ENCODE measurements at places on chromosomes 1 and 21. TPM values are rescaled to one million over a fixed set of nuclear protein-coding genes. Genes with fewer than 3 reads are reported as not detected.
A peak's percentile ranks its signal among the peaks of the same experiment; 100 is the strongest.

Gene LIPI
- not detected for total RNA-seq

Gene MXRA8
- 33.8 TPM for total RNA-seq

Gene PRDM2
- total RNA-seq: 37.4 TPM

DNA sequence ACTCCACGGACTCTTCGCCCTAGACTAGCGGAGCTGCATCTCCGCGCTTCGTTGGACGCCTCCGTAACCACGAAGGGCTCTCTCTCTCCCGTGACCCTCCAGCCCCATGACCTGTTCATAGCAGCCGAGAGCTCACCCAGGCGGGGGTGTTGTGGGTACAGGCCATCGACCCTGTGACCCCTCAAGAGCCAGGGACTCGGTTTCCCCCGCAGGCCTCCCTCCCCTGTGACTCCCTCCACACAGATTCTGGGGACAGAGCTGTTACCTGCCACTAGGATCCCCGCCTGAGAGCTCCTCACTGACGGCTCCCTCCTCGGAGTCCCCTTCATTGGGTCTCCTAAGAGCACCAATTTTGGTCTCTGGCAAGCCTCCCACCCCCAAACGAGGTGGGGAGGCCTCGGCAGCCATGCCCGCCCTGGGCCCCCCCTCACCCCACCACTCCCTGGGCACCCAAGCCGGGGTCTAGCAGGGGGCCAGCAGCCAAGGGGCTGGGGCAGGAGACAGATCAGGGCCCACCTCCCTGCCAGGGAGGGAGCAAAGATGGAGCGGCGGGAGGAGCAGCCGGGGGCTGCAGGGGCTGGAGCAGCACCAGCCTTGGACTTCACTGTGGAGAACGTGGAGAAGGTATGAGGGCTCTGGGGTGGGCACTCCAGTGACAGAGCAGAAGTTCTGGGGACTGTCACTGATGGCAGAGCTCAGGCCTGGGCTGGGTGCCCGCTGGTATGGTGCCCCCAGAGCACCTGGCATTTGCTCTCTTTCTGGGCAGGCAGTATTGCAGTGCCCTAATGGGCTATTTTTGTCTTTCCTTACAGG lies 517 bp downstream of the IPO13 start:
- DNase-seq: peak; percentile 67

DNA sequence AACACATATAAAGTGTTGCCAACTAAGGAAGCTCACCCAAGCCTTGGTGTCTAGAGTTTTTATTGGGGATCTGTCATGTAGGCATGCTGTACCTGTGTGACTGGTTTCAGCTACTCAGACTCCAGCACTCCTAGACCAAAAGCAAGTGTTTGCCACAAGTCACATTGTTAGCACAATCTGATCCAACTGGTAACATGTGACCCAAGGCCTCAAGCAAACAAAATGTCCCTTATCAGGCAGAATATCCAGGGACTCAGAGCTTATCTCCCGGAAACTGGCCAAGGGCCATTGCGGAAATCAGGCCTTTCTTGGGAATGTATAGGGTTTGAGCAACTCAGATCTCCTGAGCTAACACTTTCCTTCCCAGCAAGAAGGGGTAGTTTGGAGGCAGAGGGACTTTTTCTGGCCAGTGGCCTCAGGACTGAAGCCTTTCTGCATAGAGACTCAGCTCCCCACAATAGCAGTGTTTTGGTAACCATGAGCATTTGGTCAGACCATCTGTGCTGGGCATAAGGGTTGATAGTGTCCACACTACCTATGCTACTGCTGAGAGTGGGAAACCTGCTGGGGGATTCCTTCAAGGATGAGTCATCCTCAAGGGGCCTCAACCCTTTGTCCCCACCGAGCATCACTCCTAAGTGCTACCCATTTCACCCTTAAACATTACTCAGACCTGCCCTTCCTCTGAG lies 29.6 kb downstream of the NHLH2 start:
- no peak for DNase-seq

DNA sequence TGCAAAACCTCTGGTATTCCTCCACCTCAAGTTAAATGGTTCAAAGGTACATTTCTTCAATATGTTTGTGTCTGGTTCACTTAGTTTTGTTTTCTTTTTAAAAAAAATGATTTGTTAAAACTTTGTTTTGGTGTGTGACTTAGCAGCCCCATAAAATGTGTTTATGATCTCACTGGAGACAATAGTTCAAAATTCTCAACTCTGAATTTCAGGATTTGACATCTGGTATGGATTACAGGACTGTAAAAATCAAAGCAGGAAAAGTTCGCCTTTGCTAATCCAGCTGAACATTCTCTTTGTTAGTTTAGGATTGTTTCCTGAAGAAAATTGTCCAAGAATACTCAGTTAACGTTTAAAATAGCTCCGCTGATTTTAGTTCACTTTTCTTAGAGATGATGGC lies 231.7 kb downstream of the HMCN1 start:
- no peak for DNase-seq

- no peak for DNase-seq
Measured at GRCh38 chr1:43572084-43572483, 41.4 kb downstream of the PTPRF start.

GRCh38 chr1:77412069-77412819 lies 130.4 kb downstream of the AK5 start:
- DNase-seq: no peak

- DNase-seq: no peak
Measured at GRCh38 chr1:3905953-3906671, 6.0 kb upstream of the C1orf174 start.

DNA sequence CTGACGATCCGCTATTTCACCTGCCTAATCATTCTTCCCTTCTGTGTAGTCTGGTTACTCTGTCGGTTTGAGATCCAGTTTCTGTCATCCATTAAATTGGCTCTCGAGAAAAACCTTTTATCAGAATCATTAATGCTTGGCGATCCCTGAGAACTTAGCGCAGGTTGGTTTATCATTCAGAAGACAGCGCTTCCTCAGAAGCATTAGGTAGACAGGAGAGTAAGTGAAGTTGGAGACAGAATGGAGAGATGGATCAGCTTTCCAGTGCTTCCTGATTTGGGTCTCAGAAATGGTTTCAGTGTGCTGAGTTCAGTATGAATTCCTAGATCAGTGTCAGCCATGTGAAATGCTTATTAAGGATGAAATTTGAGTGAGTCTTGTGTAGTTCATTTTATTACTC lies 1.3 kb downstream of the USP1 start:
- DNase-seq: no peak
